ENCODE measurements at places on chromosomes 1 and 21.

DNA sequence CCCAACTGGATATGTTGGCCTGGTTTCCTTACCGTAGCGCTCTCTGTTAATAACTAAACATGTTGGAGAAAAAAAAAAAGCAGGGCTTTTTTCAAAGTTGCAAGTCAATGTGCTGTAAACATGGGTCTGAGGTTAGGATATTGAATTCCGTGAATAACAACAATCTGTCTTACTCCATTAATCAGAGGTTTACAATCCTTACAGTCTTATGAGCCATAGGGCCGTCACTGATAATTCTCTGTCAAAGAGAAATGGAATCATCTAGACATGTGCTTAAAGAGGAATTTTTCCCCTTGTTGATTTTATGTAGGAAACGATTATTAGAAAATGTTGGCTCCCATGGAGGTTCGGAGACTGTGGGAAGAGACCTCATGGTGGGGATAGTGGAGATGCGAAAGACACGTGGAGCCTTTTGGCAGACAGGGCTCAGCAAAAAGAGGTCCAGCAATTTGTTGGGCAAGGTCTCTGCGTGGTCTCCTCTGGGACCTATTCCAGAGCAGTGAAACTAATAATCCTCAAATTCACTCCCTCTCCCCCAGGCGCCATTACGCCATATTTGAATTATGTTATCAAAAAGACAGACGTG, 83.5 kb upstream of the CLDN14 start:
- DNase-seq, result no peak

DNA sequence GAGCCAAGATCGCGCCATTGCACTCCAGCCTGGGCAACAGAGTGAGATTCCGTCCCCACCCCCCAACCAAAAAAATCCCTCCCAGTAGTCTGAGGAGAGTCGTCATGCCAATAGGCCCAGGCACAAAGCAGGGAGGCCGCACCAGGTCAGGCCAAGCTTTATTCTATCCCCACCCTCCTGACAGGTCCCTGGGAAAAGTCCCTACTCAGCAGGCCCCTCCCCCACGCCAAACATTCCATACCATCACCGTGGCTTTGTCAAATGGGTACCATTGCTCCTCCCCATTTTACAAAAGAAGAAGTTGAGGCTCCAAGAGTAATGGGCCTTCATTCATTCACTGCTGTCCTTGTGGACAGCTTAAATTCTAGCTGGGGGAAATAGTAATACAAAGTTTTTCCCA, 5.3 kb downstream of the GPR3 start:
- no peak for DNase-seq

- no peak for DNase-seq
These were observed 576.9 kb downstream of the MATN1 start for GRCh38 chr1:30146448-30146847.

DNA sequence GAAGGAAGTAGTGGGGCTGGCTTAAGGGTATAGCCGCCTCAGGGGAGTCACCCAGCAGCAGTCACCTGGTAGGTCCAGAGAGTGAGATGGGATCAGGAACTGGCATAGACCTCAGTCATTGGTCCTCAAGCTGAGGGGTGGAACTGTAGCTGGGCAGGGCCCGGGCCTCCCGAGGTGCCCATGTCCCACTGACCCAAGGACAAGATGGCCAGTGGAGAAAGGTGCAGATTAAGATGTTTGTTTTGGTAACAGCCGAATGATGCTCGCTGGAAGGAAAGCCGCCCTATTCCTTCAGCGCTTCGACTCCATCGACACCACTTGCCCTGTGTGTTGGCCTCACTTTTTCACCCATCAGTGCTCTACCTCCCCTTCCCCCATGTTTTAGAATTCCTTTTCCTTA, 16.4 kb downstream of the COL9A2 start:
- no peak for DNase-seq

DNA sequence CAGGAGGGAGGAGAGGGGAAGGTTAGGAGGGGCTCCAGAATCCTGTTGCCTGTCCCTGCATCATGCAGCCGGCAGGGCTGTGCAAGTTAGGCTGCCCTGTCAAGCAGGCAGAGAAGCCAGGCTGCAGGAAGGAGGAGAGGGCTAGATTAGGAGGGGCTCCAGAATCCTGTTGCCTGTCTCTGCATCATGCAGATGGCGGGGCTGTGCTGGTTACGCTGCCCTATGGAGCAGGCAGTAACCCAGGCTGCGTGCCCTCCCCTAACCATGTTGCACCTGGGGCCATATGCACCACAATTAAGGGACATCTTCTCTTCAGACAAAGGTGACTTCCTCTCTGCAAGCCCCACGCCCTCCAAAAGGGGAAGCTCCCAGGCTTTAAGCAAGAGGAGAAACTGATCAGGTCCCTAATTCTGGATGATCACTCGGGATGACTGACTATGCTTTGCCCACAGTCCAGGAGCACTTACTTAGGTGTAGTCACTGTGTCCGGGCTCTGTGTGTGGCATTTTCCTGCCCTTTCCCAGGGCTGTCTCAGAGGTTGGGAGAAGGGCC, 457.4 kb downstream of the SETD4 start:
- DNase-seq, result no peak

GRCh38 chr21:46557469-46557868, 47.4 kb downstream of the S100B start:
- no peak for DNase-seq

DNA sequence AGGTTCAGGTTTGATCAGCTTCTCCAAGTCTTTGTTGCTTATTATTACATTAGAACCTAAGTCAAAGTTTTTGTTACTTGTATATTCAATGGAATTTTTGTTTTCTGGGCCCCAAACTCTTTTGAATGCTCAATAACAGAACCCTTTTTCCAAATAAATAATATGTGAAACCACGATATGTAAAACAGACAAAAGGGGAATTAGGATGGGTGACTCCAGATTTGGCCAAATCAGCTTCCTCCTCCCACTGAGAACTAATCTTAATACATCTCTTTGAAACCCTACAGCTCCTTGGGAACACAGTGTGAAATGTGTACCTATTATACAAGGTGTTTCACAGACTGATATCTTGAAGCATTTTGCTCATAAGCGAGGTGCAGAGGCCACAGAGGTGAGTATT, 67.0 kb upstream of the TNFSF18 start:
- no peak for DNase-seq

DNA sequence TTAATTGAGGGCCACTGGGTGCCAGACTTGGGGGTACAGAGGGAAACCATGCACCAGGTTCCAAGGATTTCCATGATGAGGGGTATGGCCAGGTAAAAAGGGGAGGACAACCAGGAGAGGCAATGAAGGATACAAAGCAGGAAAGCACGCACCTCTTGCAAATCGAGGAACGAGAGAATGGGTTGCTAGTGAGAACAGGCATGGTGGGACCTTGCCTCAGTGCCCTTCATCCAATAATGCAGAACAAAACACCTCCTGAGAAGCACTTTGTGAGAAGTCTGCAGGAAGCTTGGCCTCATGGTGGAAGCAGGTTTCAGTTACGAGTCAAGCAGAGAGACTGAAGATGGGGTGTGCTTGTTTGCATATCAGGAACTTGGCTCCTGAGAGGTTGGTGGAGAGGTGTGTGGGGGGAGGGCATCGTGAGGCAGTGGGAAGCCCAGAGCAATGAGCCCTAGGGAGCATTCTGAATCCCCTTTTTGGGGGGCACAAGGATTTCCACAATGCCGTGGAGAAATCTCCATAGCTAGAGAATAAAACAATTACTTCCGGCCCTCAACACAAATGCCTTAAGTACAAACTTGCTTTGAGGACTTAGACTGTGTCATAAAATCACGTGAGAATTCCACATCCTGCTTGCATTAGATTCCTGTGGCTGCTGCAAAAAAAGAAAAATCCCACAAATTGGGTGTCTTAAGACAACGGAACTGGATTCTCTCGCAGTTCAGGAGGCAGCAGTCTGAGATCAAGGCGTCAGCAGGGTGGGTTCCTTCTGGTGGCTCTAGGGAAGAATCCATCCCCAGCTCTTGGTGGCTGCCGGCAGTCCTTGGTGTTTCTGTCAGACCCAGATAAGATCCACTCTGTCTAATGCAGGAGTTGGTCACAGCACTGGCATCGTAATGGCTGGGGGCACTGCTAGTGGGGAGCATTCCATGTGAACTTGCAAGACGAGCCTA, 54.9 kb upstream of the BACE2 start:
- DNase-seq, result no peak

DNA sequence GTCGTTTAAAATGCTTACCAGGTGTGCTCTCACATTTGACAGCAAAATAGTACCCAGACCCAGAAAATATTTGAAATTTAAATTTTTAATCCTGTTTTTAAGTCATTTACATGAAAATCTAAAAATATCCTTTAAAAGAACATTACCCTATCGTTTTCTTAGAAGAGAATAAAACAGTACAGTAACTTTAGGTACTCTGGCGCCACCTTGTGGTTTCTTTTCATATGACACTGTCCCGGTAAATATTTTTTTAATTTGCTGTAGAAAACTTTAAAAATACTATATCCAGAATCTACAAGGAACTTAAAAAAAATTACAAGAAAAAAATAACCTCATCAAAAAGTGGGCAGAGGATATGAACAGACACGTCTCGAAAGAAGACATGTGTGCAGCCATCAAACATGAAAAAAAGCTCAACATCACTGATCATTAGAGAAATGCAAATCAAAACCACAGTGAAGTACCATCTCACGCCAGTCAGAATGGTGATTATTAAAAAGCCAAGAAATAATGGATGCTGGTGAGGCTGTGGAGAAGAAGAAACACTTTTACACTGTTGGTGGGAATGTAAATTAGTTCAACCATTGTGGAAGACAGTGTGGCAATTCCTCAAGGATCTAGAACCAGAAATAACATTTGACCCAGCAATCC, 129.2 kb downstream of the RGS21 start:
- DNase-seq, result peak; percentile 22

GRCh38 chr1:211938561-211938997, 96.8 kb downstream of the INTS7 start:
- DNase-seq, result no peak

GRCh38 chr1:98897479-98897878, 107.2 kb downstream of the PLPPR5 start:
- no peak for DNase-seq

Data from stimulated activated CD4-positive, alpha-beta T cell treated with anti-CD3 and anti-CD28 coated beads, Interleukin-1b, Interleukin-23, amount 100 ng/mL, for 48 hours (primary cell).